ENCODE measurements at places on chromosomes 7 and 10.

DNA sequence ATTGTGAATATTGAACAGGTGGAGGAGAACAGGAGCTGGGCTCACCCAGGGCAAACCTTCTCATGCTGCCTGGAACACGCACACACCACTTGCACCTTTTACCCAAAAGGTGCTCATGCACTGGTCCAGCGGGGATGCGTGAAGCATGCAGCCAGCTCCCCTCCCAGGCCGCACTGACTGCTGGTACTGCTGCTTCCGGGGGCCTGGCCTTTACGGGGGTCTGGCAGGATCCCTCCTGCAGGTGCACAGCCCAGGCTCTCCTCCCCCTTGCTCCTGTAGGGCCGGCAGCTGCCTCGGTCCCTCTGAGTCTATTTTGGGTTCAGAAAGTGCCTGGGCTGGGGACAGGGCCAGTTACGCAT, 221.7 kb downstream of the DNAJB6 start:
- no peak for DNase-seq

DNA sequence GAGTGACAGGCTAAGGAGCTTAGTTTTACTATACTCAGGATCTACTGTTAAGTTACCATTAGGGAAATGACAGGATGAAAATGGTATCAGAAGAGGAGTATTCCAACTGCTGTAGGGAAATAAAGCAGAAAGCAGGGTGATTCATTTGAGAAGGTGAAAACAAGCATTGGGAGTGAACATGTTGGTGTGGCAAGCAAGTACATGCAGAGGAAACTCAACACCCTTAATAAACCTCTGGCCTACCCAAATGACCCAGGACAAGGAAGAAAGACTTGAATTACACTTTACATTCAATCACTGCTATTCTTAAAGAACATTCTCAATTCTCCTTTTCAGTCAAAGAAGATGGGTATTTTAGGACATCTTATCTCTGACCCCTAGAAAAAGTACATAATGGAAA, 28.7 kb downstream of the ERLIN1 start:
- peak; percentile 96 for DNase-seq

GRCh38 chr7:150983893-150984368, 5.8 kb upstream of the KCNH2 start:
- peak; percentile 30 for DNase-seq

DNA sequence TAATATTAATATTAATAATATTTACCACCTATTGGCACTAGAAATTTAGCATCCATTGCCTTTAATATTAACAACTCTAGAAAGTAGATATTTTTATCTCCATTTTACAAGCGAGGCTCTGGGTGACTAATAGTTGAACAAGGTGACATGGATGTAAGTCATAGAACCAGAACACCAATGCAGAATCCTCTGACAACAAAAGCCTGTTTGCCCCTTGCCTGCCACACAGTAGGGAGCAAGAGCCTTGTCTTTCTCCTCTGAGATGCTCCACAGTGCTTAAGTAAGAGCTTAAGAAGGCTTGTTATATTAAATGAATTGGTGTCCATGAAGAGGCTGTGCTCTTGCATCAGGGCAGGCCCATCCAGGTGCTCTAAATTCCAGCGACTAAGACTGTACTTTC, 51.2 kb upstream of the LBX1 start:
- DNase-seq: peak; percentile 17

- no peak for DNase-seq
These were observed 300.2 kb downstream of the WDR37 start for GRCh38 chr10:1356349-1356748.

- no peak for DNase-seq
These were observed 317.4 kb downstream of the KIF20B start for GRCh38 chr10:90018819-90019218.

All from bronchial epithelial cell (primary cell).